ENCODE measurements at places on chromosomes 7 and 10.

DNA sequence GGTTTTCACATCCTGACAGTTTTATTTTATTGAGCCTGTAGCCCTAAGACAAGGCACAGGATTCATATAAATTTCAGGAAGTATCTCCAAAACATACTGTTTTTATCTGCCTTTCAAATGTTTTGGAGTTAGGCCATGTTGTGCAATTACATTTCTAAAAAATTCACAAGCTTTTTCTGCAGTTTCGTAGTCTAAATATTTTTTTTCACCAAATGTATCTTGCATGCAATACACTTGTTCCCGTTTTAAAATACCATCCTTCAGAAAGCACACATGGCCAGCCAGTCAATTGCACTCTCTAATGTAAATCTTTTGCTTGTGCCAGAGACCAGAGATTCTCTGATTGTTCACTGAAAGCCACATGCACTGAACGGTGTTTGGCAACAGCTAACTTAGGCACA lies 161.5 kb upstream of the PRKCQ start:
- no peak for DNase-seq

- no peak for DNase-seq
Measured at GRCh38 chr10:17951868-17952371, at the start of gene SLC39A12. Gene SLC39A12 (plus strand): TSS chr10:17951918. CDS start chr10:17953277, 1,359 bp downstream.

DNA sequence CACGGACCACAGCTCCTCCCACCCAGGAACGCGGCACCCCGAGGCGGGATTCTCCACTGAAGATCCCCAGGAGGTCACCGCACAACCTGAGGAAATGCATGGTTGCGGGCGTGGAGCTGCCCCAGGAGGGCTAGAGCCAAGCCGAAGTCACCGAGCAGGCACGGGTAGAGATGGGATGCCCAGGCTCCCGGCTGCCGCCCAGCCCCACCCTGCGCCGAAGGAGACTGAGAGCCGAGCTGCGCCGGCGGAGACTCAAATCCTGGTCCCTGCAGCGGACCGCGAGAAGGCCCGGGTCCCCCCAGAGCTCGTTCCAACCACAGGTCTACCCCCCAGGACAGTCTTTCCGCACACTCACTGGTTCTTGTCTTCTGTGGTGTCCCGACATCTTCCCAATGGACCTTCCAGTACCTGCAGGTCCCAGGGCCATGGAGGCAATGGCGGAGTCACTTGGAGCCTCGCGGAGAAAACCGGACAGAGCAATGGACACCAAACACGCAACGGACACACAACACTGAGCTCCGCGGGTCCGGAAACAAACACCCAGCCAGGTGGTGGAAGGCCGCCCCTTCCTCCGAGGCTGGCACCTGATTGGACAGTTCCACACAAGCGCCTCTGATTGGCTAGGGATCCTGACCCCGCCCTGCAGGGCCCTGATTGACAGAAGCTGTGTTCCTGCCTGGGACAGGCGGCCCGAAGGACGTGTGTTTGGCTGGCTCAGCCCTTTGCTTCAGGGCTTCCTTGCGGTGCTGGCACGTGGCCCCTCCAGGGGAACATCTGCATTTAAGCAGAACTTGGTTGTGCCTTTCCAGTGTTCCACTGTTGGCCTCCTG lies 331.9 kb upstream of the NUPR2 start:
- no peak for DNase-seq

DNA sequence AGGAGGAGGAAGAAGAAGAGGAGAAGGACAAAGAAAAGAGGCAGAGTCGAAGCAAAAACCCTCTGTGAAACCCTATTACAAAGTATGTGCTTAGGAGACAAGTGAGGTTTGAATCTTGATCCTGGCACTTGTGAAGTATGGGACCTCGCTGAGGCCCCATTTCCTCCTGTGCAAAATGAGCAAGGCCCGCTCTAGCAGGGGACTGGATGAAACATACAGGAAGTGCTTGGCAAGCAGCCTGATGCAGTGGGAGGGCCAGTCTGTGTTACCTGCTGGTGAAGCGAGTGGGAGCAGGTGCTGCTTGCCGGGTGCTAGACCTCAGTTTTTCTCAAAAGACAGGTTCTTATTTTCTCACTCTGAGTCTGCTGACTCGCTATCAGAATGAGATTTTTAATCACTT lies 150.4 kb downstream of the JCAD start:
- no peak for DNase-seq
